ENCODE measurements at places on chromosomes 12 and 14.

DNA sequence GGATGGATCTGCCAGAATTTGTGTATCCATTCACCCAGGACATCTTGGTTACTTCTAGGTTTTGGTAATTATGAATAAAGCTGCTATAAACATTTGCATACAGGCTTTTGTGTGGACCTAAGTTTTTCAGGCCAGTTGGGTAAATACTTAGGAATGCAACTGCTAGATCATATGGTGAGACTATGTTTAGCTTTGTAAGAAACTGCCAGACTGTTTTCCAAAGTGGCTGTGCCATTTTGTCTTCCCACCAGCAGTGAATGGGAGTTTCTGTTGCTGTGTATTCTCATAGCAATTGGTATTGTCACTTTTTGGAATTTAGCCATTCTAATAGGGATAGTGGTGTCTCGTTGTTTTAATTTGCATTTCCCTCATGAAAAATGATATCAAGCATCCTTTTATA, 133.0 kb downstream of the KIF26A start:
- no peak for DNase-seq

- no peak for DNase-seq
Observed at GRCh38 chr12:13195785-13196129, 769 bp upstream of the EMP1 start.

- DNase-seq = no peak
Observed at GRCh38 chr14:34794941-34795340, 80.2 kb downstream of the BAZ1A start.

GRCh38 chr12:571795-572531, 91.3 kb downstream of the NINJ2 start:
- DNase-seq = no peak

All from germinal center (tissue), 1 donor.